ENCODE measurements at places on chromosomes 6 and 20. TPM values are rescaled to one million over a fixed set of nuclear protein-coding genes. Genes with fewer than 3 reads are reported as not detected.

Gene NOX3
- total RNA-seq: not detected

Gene FAM135A
- total RNA-seq: 46.5 TPM

Gene SMIM13
- total RNA-seq: 25.2 TPM

Gene OPN5
- not detected for total RNA-seq

Gene TRIM31
- not detected for total RNA-seq

Gene USP49
- total RNA-seq: 2.3 TPM

Gene FOXQ1
- 0.48 TPM for total RNA-seq

Gene OR2J3
- not detected for total RNA-seq

Gene KIZ
- 58.7 TPM for total RNA-seq

Gene TDP2
- 32.9 TPM for total RNA-seq

Gene KHDRBS2
- 0.55 TPM for total RNA-seq

Gene UBD
- total RNA-seq: not detected

Gene TAGAP
- total RNA-seq: 4.1 TPM

Gene KIFC1
- total RNA-seq: not detected

DNA sequence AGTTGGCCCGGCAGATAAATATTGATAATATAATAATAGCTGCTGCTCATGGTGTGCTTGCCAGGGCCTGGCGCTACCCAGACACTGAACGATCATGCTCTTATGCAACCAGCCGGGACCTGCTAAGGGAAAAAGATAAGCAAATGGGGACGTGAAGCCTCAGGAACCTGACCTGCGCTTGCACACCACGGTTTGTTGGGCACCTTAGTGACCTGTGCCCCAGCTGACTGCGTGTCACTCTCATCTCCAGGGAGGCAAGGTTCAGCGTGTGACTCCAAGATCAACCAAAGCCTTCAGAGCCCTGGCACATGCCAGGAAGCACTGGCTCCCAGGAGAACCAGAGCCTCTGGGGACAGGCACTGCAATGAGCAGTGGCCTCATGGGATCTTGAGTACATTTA lies 111.1 kb downstream of the AGPAT4 start:
- DNase-seq: no peak

DNA sequence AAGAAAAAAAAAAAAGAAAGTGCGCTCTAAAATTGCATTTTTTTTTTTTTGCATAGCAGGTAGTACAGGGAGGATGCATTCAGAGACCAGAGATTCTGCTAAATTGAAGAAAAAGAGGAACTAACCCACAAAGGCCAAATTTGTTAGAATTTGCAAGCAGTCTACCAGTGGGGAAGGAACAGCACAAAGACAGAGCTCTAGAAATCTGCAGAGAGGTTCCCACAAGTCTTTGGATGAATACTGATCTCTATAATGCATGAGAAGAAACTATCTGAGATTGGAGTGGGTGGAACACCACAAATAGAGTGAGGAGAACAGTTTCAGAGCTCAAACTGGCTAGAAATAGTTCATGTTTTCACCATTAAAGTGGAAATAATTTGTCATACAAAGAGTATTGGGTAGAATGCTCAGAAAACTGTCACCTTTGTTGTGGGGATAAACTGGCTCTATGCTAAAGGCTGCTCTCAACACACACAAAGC lies 79.6 kb upstream of the AHI1 start:
- no peak for DNase-seq

GRCh38 chr6:6918216-6918983 lies 189.4 kb upstream of the RREB1 start:
- DNase-seq: no peak

GRCh38 chr6:333379-334002 lies 41.2 kb downstream of the DUSP22 start:
- no peak for DNase-seq

DNA sequence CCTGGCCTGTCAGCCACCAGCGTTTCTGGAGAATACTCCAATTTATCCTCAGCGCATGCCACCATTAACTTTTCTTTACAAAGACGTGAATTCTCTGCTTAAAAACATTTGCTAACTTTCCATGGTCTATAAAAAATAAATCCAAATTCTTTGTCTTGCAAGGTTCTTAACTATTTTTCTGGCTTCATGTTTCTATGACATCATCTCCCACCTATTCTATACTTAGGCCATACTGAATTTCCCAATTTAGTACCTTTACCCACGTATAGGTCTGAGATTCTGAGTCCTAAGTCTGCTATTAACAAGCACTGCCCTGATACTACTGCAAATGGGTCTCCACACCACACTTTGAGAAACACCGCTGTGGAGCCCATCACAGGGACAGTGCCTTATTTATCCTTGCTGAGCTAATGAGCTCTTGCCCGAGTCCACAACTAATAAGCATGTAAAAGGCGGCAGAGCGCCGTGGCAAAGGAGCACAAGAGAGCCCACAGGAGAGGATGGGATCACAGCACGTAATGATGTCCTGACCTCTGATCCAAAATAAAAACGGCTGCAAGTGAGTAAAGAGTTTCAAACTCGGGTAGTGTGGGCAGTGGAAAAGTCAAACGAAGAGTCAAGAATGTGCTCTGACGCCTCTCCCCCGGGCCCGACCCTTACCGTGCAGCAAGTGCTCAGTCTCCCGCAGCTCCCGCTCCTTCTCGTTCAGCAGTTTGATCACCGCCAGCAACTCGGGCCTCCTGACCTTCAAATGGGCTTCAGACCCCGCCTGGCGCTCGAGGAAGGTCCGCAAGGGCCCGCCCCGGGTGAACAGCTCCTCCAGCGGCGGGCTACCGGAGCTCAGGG lies 519 bp downstream of the MTRF1L start:
- no peak for DNase-seq

DNA sequence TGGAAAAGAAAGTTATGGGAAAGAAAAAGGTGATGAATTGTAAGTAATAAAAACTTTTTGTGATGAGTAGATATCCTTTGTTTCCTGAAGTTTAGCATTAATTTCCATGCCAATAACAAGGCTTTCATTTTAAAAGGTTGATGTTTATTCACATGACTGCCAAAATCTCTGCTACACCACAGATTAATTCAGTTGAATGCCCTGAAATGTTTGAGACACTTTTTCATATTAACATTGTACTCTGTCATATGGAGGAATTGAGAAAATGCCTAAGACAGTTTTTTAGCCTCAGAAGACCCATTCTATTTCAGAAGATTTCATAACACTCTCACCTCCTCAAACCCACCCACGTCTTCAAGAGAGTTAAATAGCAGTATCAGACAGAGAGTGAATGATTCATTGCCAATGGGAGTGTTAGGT lies 115.5 kb downstream of the ADGRG6 start:
- DNase-seq: no peak

- DNase-seq: no peak
Observed at GRCh38 chr20:46400828-46401477, 5.5 kb downstream of the ELMO2 start.

- no peak for DNase-seq
Observed at GRCh38 chr6:11773013-11773412, 5.6 kb downstream of the ADTRP start.

DNA sequence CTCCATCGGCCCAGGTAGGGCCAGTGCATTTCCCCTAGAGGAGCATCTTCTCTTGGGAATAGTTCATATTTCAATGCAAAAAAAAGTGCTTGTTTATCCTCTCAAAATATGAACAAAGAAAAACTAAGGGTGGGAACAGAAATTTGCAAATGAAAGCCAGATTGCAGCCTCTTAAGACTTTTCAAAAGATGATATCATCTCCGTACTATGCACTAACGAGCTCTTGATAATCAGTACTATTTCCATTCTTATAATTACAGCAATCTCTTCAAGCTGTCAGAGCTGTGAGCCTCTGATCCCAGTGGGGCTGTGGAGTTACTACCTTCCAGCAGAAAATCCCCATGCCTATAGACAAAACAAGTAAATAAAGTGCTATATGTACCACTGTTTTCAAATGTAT lies 77.1 kb downstream of the SOD2 start:
- DNase-seq: no peak

DNA sequence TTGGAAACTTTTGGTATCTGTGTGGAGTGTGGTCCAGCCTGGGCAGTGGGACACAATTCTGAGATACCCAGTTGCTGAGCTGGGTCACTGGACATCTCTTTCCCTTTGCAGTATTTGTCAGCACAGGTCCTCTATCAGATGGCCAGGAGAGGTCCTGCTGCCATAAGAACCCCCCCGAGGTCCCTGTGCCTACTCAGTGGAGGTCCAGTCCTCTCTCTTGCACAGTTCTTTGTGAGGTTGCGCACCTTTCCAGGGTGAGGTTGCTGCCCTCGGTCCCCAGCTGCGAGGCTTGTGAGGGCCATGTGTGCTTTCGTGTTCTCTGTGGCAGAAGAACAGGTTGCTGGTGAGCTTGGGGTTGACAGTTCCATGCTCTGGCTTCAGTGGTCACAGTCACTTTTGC lies 320.6 kb downstream of the QKI start:
- DNase-seq: no peak

- no peak for DNase-seq
Observed at GRCh38 chr20:59006167-59006863, 739 bp downstream of the CTSZ start.

GRCh38 chr20:15063081-15063480 lies 725.7 kb upstream of the FLRT3 start:
- DNase-seq: no peak

GRCh38 chr6:15955484-15955883 lies 173.4 kb upstream of the MYLIP start:
- no peak for DNase-seq

DNA sequence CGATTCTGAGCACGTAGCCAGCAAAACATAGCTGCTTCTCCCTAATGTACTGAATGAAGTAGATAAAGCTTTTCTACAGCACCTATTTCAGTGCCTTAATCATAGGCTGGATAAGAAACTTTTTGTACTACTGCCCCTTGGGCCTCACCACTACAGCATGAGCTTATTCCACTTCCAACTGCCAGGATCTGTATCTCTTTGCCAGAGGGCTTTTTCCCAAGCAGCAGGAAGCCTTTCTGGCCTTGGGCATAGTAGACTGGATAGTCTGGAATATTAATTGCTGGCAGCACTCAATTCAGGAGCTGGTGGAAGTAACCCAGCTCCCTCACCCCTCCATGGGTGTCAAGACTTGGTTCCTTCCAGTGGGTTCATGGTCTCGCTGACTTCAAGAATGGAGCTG lies 43.6 kb downstream of the ANKEF1 start:
- DNase-seq: no peak

Measured in uterus (tissue), 4 donors.